ENCODE measurements at places on chromosomes 2 and 18. TPM values are rescaled to one million over a fixed set of nuclear protein-coding genes. Genes with fewer than 3 reads are reported as not detected.

Gene MAB21L4
- not detected for total RNA-seq

DNA sequence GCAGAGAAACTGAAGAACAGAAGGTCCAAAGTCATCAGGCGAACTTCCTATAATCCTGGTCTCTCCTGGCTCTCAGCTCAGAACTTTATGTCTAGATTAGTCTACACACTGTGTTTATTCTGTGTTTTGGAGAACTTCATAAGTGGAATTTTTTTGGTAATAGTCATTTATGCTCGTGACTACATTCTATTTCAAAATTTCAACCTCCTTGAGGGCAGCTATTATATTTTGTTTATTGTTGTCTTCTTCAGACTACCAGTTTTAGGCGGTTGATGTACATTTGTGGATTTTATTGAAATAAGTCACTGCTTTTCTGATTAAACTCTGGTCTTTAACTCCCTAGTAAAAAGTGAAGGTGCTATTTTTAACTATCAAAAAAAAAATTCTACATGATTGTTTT, 816.6 kb downstream of the SATB2 start:
- no peaks in the 10 kb centered on the region for H3K36me3 ChIP-seq
- DNase-seq = no peak
- H3K4me3 ChIP-seq = no peak overlapping the region
- H3K27ac ChIP-seq = no peak overlapping the region

DNA sequence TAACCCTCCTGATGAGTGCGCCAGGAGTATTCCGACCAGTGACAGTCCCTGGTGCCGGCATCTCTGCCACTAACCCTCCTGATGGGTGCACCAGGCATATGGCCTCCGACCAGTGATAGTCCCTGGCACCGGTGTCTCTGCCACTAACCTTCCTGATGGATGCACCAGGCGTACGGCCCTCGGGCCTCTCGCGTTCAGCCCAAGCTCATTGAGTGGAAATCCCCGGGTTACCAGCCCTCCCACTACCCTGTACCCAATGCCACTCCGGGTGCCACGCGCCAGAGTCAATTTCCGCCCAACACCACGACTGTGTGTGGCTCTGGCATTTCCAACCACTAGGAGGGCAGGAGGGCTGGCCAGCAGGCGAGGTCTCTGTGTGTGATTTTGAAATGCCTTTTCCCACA, 11.7 kb upstream of the GPC1 start:
- H3K4me1 ChIP-seq = no peaks in the 10 kb centered on the region
- H3K4me3 ChIP-seq = no peak overlapping the region
- H3K36me3 ChIP-seq = no peaks in the 10 kb centered on the region
- DNase-seq = peak; percentile 8

DNA sequence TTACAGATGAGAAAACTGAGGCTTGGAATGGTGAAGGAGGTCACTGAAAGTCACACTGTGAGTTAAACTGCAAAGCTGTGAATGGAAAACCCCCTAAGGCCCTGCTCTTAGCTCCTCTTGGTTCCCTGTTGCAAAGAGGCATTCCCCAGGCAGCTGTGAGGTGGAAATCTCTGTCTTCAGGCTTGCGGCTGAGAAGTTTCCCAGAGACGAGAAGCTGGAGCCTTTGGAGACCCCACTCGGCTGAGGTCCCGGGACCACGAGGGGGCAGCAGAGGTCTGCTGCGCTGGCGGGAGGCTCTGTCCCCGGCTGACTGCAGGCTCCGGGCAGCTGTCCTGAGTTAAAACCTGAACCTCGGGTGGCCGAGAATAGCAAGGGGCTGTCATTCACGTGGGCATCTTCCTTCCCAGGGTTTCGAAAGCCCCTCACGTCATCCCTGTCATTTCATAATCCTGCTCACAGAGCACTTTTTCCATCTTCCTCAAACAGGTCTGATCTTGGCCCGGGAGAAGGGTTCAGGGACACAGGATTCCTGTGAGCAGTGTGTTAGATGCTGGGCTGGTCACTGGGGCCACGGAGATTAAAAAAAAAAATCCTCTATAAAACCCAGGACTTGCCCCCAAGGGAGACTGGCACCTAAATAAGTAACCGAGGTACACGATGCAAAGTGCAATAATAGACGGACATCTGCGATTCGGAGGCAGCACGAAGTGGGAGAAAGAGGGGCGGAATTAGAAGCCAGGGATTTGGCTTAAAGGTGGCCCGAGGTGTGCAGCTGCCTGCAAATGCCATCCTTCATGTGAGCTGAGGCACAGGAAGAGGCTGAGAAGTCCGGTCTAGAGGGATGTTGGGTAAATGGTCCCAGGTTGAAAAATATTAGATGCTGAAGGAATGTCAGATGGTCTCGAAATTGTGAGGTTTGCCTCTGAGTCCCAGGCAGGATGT, 24.6 kb upstream of the ATOH8 start:
- no peaks in the 10 kb centered on the region for H3K36me3 ChIP-seq
- H3K4me3 ChIP-seq = no peak overlapping the region
- no peaks in the 10 kb centered on the region for H3K27me3 ChIP-seq
- peaks cover 12% of the 10 kb centered on the region for H3K4me1 ChIP-seq

GRCh38 chr2:12096051-12096787, 349.8 kb downstream of the LPIN1 start:
- DNase-seq = no peak
- no peaks in the 10 kb centered on the region for H3K27me3 ChIP-seq
- H3K27ac ChIP-seq = no peak overlapping the region
- no peak overlapping the region for H3K4me3 ChIP-seq
- H3K36me3 ChIP-seq = no peaks in the 10 kb centered on the region
- H3K4me1 ChIP-seq = peaks cover 5% of the 10 kb centered on the region

- H3K4me3 ChIP-seq = no peak overlapping the region
- no peaks in the 10 kb centered on the region for H3K36me3 ChIP-seq
- H3K27ac ChIP-seq = no peak overlapping the region
- H3K27me3 ChIP-seq = no peaks in the 10 kb centered on the region
- no peaks in the 10 kb centered on the region for H3K4me1 ChIP-seq
These were observed 478.9 kb upstream of the HS6ST1 start for GRCh38 chr2:128797533-128797932.

Gene KCNE4
- total RNA-seq = not detected

DNA sequence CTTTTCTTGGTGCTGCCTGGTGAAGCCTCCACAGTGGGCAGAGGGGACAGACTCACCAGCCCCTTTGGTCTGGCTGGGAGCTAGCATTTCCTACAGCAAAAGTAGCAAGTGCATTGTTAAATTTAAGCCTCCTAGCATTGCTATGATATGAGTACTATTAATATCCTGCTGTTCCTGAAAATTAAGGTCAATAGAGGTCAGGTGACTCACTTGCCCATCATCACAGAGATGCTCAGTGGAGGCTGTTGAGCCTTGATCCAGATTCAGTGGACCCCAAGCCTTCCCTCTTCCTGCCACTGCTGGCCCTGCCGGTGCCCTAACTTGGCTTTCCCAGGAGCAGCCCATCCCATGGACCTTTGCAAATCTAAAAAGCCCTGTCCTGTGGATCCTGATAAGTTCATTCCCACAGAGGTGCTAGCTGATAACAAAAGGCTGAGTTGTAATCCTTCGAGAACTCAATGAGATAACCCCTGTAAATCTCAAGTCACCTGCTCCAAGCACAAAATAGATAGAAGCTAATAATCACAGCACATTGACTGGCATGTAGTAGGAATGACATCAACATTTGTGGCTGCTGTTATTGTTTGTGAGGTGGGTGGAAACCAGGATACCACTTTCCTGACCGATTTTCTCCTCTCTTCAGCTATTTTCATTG, 84.4 kb downstream of the THNSL2 start:
- no peak for DNase-seq
- H3K27me3 ChIP-seq = no peaks in the 10 kb centered on the region
- H3K27ac ChIP-seq = no peak overlapping the region
- H3K4me3 ChIP-seq = no peak overlapping the region

- no peaks in the 10 kb centered on the region for H3K27me3 ChIP-seq
- H3K36me3 ChIP-seq = no peaks in the 10 kb centered on the region
- no peak overlapping the region for H3K27ac ChIP-seq
- no peak for DNase-seq
These were observed 90.0 kb upstream of the OTOS start for GRCh38 chr2:240230291-240230931.

DNA sequence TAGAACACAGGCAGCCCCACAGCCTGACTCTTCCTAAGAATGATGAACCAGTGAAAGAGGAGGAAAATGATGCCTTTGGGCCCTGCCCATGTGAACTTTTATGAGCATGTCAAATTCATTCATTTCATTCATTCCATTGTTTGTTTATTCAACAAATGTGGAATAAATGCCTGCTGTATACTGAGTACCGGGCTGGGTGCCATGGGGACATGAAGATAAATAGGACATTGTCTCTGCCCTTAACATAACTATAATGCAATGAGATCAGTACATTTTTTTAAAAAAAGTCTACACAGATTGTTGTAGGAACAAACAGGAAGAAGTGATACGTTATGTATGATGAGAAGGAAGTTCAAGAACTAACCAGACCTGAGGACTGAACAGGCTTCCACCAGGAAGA, 14.7 kb downstream of the MREG start:
- H3K4me3 ChIP-seq = no peak overlapping the region
- no peak overlapping the region for H3K27ac ChIP-seq
- peaks cover 7% of the 10 kb centered on the region for H3K36me3 ChIP-seq
- H3K27me3 ChIP-seq = no peaks in the 10 kb centered on the region

DNA sequence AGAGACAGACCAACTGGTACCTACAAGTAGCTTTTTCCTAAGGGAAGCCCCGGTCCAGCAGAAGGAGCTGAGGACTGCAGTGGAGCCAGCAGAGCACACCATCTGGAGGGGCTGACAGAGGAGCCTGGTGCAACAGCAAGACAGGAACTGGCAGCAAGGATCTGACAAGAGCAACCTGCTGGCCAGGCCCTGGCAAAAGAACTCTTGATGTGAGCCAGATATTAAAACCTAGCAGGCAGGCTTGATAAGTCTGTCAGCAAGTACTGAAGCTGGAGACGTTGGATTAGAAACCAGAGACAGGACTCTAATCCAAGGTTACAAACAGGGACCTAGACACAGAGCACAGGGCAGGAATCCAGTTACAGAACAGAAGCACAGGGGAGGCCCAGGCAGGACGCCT, 260.7 kb upstream of the MGAT5 start:
- no peak overlapping the region for H3K4me3 ChIP-seq
- peaks cover under 1% of the 10 kb centered on the region for H3K27me3 ChIP-seq
- no peak overlapping the region for H3K27ac ChIP-seq
- no peak for DNase-seq
- no peaks in the 10 kb centered on the region for H3K36me3 ChIP-seq

DNA sequence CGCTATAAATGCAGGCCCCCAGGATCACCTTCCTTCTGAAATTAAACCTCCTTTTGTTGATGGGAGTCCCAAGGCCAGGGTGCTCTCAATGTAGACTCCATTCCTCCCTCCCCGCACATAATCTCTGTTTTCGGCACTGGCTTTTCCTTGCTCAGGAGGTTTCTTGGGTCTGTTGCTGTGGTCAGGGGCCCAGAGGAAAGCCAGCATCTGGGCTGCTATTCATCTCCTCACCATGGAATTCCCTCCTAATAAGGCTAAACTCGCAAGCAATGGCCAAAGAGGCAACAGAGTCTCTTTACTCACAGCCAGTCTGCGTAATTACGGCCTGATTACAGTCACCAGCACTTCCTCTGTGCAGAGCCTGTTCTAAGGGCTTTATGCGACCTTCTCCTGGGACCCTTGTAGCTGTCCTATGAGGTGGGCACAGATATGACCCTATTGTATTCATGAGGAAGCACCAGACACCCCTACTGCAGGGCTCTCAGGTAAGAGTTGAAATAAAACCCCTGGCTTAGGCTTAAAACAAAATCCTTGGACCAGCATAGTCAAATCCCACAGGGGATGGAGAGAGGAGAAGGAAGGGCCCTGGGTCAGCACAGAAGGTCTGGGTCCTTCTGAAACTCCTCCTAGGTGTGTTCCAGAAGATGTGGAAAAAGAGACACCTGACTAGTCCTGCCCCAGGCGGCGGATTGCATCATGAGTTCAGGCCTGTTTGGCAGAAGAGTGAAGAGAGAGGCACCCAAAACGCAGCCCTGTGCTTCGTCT, 105.0 kb upstream of the SH3BP4 start:
- H3K4me3 ChIP-seq = no peak overlapping the region
- no peaks in the 10 kb centered on the region for H3K4me1 ChIP-seq

DNA sequence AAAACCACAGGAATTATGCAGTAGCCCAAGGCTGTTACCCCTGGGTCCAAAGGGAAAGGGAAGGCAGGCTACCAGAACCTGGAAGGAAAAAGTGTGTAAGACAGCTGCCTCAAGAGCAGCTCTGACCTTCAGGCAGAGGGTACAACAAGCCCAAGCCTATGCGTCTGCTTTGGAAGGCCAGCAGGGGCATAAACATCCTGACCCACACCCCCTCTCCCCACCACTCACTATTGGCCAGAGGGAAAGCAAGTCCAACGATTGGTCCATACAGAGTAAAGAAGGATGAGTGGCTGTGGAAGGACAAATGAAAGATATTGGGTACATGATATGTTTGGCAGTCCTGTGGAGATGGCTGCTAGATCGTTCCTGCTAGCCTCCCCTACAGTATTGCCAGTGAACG, 227.6 kb upstream of the HNRNPA3 start:
- H3K4me3 ChIP-seq = no peak overlapping the region
- no peak for DNase-seq
- H3K27me3 ChIP-seq = no peaks in the 10 kb centered on the region

GRCh38 chr2:45713591-45713990, 62.1 kb downstream of the PRKCE start:
- H3K4me1 ChIP-seq = no peaks in the 10 kb centered on the region
- H3K27me3 ChIP-seq = no peaks in the 10 kb centered on the region
- DNase-seq = no peak
- H3K4me3 ChIP-seq = no peak overlapping the region

Gene RRM2
- 22.1 TPM for total RNA-seq

DNA sequence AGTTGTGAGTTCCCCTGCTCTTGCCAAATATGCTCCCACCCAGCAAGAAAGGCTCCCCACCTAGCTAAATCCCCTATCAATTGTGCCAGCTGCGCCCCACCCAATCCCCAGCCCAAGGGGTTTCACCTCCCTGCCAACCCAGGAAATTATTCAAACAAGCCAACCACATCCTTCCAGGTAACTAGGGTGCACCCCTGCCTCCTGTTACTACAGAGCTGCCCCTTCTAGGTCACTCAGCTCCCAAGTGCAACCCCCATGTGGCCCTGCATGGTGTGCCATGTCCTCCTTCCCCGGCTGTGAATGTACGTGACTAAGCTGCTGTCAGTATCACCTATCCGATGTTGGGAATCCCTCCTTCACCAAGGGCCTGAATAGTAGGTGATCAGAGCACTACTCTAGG, 91.2 kb upstream of the LDAH start:
- no peak for DNase-seq
- no peaks in the 10 kb centered on the region for H3K4me1 ChIP-seq
- no peaks in the 10 kb centered on the region for H3K36me3 ChIP-seq
- H3K27ac ChIP-seq = no peak overlapping the region
- H3K4me3 ChIP-seq = no peak overlapping the region

Gene TUBA3E
- total RNA-seq = not detected

- peaks cover 4% of the 10 kb centered on the region for H3K4me1 ChIP-seq
- no peak for DNase-seq
- no peak overlapping the region for H3K27ac ChIP-seq
- H3K27me3 ChIP-seq = no peaks in the 10 kb centered on the region
- H3K36me3 ChIP-seq = no peaks in the 10 kb centered on the region
- H3K4me3 ChIP-seq = no peak overlapping the region
These were observed 31.2 kb downstream of the MAP3K2 start for GRCh38 chr2:127356531-127356930.

GRCh38 chr18:66344227-66344626, 259.7 kb downstream of the CDH19 start:
- no peaks in the 10 kb centered on the region for H3K36me3 ChIP-seq
- H3K4me1 ChIP-seq = no peaks in the 10 kb centered on the region
- no peaks in the 10 kb centered on the region for H3K27me3 ChIP-seq
- H3K27ac ChIP-seq = no peak overlapping the region
- no peak overlapping the region for H3K4me3 ChIP-seq

All from natural killer cell (primary cell).